Activated T-helper 2 cell treated with anti-CD3 and anti-CD28 coated beads, Interferon-gamma antibody, Interleukin-2, Interleukin-4, amounts not matched to agents 10 μg/mL and 5 μg/mL and 100 μg/mL, durations not matched to agents 14 hours and 24 hours and 36 hours (primary cell): ENCODE measurements at places on chromosomes 13 and 19.
A peak's percentile ranks its signal among the peaks of the same experiment; 100 is the strongest.

DNA sequence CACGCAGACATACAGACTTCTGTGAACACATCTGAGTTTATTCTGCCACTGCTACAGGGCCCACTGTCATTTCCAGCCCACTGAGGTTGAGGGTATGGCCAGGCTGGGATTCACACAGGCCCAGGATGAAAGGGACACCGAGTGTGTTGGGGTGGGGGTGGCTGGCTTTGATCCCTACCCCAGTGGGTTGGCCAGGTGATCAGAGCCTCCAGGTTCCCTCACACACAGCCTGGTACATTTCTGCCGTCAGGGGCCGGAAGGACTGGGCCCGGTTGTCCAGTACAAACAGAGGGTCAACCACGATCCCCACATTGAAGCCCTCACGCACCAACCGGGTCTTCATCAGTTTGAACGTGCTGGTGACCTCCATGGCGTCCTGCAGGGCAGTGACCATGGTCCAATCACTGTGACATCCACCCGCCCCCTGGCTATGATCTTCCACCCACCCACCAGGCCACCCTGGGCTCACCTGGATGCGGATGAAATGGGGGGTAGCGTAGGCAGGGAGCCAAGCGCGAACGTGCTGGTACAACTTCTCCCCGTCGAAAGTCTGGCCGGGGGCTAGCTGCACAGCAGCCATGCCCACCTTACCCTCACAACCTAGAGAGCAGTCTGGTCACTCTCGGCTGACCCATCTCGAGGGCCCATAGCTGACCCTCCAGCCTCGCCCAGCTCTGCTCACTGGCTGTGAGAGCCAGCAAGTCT lies 13.3 kb downstream of the SLC27A5 start:
- DNase-seq = no peak

DNA sequence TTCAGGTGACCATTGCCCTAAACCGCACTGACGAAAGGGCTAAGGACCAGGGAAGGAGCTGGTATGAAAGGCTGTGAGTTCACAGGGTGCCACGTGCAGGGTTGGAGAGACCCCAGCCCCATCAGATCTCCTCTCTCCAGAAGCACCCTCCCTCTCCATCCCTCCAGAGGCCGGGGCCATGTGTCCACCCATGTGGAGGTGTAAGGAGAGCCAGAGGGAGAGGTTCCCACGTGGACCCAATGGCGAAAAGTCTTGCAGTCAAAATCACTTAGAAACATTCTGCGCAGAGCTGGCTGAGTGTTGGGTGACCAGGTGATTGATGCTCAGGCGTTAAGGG lies 168.3 kb downstream of the COL4A1 start:
- DNase-seq = no peak

GRCh38 chr19:15948223-15949058 lies at the start of gene OR10H4:
TSS of gene OR10H4 (plus strand) at chr19:15949008. CDS start at chr19:15949008, 0 bp downstream.
- DNase-seq = no peak

DNA sequence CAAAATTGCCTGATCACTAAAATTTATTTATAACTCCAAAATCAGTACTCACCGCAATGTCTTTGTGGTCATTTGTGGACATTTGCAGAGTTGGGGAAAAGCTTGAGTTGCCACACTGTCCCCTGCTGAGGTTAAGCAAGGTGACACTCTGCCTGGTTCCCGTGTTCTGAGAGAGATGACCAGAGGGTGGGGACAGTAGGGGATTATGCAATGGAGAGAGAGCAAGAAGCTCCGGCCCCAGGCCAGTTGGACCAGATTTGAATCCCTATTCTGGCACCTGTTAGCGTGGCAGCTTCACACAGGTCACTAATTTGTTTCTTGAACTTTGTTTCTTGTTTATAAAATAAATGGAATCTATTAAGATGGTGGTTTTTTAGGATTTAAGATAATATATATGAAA lies 17.8 kb downstream of the ERCC5 start:
- DNase-seq = no peak

- DNase-seq = no peak
These were observed 15.2 kb downstream of the TPT1 start for GRCh38 chr13:45325806-45326205.

DNA sequence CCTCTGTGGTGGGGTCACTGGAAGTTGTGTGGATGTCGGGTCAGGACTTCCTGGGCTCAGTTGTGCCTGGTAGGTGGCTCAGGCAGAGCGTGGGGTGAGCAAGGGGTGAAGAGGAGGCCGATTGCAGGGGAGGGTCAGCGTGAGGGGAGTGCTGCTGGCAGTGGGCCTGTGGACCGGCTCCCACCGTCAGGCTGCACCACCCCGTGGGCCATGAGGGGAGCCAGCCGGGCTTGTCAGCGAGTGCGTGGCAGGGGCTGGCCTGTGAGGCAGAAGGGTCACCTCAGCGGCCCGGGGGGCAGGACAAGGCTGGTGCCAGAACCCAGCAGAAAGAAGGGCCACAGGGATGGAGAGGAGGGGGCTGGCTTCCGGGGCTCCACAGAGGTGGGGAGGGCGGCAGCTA lies 13.3 kb downstream of the RAB8A start:
- DNase-seq = no peak

GRCh38 chr19:49809160-49809940 lies 3.7 kb downstream of the FUZ start:
- peak; percentile 29 for DNase-seq

- DNase-seq = no peak
These were observed 3.5 kb upstream of the CYP2S1 start for GRCh38 chr19:41189425-41190065.

GRCh38 chr13:104657196-104657595 lies 1591.0 kb upstream of the SLC10A2 start:
- DNase-seq = no peak

GRCh38 chr13:110433014-110433413 lies 125.9 kb downstream of the COL4A2 start:
- no peak for DNase-seq

GRCh38 chr19:42068361-42068755 lies 1.6 kb downstream of the GRIK5 start:
- no peak for DNase-seq
